ENCODE measurements at places on chromosomes 1 and 21.

GRCh38 chr1:96474985-96475743 lies 246.4 kb upstream of the PTBP2 start:
- no peak for DNase-seq

DNA sequence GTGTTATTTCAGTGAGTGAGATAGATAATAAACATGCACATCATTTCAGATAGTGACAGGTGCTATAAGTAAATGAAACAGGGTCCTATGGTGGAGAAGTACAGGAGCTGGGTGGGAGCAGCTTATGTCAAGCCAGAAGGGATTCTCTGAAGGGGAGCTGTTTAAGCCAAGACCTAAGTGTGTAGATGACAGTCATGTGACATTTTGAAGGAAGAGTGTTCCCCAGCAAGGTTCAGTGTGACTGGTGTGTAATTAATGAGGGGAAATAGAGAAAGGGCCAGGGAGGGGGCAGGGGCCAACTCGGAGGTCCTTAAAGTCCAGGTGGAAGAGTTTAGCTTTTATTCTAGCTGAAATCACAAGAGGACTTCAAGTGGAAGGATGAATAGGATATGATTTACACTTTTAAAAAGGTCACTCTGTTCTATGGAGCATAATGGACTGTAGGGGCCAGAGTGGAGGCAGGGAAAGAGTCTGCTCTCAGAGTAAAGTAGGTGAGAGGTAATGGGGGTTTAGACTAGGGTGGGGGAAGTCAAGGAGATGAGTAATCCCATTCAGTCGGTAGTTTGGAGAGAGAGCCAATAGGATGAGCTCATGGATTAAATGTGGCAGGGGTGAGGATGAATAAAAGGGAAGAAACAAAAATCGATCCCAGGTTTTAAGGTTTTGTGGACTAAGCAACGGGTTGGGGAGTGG lies 243.1 kb downstream of the CACNA1E start:
- DNase-seq: no peak

DNA sequence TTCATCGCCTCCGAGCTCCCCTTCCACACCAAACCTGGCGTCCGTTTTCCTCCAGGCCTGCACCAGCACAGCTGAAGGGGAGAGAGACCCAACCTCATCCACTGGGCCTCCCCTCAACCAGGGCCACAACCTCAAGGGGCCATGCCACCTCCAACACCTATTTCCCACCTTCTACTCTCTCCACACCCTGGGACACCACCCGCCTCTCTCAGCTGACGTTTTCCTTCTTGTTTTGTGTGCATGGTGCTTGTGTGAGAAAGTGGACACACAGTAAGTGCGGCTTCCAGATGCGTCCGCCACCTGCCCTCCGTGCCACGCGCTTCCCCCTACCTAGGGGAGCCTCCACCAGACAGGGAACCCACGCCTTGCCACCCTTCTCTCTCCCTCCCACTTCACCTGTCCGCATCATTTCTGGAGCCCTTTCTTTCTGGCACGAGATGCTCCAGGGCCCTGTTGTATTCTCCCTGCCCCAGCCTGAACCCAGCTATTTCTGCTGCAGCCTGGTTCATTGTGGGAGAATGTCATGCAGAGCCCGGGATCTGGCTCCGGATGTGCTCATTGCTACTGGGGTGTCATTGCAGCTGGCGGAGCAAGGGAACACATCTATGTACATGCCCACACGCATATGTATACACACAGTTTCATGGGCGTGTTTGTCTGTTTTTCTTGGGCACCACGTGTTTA lies 1.3 kb upstream of the GNB1 start:
- DNase-seq: no peak

DNA sequence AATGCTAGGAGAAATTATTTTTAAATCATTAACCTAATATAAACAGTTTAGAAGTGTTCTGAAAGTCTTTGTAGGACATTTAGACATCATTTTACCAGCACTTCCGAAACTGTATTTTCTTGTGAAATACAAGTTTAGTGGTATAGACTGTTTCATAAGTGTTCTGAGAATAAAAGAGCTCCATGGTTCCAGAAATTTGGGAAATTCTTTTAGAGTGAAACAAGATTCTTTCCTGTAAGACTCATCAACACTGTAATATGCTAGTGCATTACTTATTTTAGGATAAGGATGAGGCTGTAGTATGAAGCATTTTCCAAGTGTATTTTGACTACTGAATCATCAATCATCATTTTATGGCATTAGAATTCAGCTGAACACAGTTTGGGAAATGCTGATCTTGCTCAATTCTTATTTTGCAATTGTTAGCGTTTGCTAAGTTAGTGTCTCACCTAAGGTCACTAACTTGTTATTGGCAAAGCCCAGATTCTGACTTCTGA lies 73.4 kb downstream of the CEP350 start:
- no peak for DNase-seq

DNA sequence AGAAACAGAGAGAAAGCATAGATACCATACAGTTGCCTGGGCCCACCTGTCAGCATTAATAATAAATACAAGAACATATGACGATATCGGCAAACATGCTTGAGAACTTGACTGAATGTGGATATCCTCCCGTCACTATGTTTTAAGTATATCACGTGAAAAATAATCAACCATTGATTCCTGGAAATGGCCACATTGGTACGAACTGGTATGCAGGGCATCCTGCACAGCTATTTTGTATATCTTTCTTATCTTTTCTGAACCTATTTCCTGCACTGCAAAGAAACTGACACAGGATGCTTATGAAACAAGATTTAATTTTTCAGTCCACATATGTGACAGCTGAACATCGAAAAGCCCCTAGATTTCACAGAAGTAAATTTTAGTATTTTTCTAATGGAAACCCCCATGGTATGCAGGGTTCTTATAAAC lies 22.8 kb upstream of the RGS1 start:
- no peak for DNase-seq

GRCh38 chr21:45209685-45210284 lies 77.9 kb downstream of the POFUT2 start:
- no peak for DNase-seq

DNA sequence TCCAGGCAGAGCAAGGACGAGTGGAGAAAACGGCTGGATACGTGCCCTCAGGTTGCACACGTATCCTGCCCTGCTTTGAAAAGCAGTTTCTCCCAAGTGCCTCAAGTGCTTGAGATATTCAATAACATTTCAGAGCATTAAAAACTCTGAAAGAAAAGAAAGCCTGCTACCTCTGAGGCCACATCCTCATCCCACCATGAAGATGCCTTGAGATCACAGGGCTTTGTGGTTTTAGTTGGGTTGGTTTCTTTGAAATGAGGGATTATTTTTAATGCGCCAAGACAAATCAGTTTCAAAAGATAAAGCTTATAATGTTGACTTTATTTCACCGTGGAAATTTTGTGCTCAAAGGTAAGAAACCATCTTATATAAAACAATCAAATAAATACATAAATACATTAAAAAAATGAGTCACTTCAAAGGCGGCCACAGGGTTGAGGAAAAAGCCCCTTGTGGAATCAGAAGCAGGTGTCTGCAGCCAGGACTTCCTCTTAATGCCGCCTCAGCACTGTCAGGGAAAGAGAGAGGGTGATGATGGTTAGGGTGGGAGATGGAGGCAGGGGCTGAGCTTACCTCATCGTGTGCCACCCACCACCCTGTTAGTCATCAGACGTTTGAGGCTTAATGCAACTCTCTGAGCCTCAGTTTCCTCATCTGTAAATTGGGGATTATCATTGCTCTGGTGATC lies 1.4 kb downstream of the NPPB start:
- no peak for DNase-seq

- no peak for DNase-seq
Observed at GRCh38 chr1:20255666-20256065, 35.0 kb upstream of the VWA5B1 start.

- no peak for DNase-seq
Observed at GRCh38 chr1:181187337-181188126, 99.0 kb downstream of the IER5 start.

GRCh38 chr21:41739936-41740335 lies 26.9 kb downstream of the RIPK4 start:
- DNase-seq: no peak

- no peak for DNase-seq
Observed at GRCh38 chr1:110710314-110710713, 35.6 kb upstream of the KCNA3 start.

- DNase-seq: no peak
Observed at GRCh38 chr1:157499521-157499920, 52.8 kb downstream of the FCRL5 start.

- no peak for DNase-seq
Observed at GRCh38 chr1:66253330-66253921, 280.5 kb upstream of the SGIP1 start.

GRCh38 chr1:234473118-234473517 lies 5.9 kb downstream of the TARBP1 start:
- DNase-seq: no peak

GRCh38 chr1:232319072-232319471 lies 310.9 kb downstream of the SIPA1L2 start:
- no peak for DNase-seq

DNA sequence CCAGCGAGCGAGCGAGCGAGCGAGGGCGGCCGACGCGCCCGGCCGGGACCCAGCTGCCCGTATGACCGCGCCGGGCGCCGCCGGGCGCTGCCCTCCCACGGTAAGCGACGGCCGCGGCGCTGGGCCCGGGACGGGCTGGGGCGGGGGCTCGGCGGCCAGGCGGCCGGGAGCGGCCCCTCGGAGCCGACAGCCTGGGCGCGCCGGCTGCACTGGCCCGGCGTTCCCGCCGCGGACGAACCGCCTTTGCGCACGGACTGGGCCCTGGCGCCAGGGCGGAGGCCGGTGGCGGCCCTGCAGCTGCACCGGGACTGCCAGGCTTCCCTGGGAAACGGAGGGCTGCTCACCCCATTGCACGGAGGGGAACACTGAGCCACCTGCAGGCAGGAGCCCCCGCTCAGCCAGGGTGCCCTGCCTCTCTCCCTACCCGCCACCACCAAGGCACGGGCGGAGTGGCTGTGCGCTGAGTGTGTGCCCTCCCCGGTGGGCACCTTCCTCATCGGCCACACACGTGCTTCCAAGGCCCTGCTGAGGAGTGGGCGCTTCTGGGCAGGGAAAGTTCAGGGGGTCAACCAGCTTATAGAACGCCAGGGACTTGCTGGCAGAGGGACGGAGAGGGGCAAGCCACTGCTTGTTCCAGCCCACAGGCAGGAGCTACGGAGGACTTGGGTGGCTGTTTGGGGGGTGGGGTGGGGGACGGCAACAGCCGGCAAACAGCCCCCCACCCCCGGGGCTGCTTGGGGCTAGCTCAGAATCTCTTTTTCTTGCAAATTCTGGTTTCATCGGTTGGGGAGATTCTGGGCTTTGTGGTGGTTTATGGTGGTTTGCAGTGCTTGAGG lies 532 bp downstream of the CSF1 start:
- no peak for DNase-seq

- DNase-seq: no peak
Observed at GRCh38 chr1:164433141-164433817, 125.7 kb upstream of the PBX1 start.

GRCh38 chr1:222994511-222995235 lies 148.4 kb downstream of the TLR5 start:
- no peak for DNase-seq

DNA sequence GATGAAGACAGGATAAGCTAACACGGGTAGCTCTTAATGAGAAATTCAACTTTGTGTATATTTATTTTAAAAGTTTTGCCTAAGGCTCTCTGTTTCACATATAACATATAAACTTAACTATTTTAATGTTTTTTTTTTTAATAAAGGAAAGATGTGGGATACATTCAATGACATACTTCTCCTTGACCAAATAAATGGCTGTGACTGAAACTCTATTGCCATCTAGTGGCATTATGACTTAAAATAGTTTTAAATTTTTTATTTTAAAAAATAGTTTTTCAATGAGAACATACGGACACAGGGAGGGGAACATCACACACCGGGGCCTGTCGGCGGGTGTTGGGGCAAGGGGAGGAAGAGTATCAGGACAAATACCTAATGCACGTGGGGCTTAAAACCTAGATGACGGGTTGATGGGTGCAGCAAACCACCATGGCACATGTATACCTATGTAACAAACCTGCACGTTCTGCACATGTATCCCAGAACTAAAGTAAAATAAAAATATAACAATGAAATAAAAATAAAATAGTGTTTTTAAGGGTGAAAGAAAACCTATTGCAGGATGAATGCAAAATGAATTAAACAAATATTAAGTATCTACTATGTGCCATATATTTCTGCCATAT lies 83.4 kb downstream of the LYST start:
- no peak for DNase-seq

DNA sequence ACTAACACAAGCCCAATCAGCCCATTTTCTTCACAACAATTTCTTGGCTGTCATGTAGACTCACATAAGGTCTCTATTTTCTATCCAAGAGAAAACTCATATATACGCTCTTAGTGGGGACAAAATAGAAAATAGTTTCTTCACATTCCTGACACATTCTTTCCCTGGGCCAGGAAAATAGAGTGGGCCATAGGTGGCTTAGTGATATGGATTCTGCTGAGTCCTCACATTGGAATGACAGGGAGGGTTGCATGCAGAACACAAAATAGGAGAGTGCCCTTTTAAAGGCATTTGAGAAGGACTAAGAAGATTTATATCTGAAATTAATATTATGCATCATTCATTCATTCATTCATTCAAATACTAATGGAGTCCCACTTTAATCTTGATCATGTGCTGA lies 207.7 kb downstream of the LYPLAL1 start:
- DNase-seq: no peak

DNA sequence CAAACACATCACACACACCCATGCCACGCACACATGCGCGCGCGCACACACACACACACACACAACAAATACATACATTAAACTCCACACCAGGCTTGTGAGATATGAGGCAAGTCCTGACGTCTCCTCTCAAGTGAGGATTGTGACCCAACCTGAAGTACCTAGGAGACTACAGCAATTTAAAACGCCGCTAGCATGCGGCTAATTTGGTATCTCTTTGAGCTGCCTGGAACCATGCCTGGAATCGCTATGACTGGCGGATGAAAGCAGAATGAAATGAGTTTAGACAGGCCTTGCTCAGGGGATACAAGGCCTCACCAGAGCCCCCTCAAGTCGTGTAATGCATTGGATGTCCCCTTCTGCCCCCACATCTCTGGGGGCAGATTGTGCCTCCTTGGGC lies 1.6 kb upstream of the RAB7B start:
- DNase-seq: no peak

DNA sequence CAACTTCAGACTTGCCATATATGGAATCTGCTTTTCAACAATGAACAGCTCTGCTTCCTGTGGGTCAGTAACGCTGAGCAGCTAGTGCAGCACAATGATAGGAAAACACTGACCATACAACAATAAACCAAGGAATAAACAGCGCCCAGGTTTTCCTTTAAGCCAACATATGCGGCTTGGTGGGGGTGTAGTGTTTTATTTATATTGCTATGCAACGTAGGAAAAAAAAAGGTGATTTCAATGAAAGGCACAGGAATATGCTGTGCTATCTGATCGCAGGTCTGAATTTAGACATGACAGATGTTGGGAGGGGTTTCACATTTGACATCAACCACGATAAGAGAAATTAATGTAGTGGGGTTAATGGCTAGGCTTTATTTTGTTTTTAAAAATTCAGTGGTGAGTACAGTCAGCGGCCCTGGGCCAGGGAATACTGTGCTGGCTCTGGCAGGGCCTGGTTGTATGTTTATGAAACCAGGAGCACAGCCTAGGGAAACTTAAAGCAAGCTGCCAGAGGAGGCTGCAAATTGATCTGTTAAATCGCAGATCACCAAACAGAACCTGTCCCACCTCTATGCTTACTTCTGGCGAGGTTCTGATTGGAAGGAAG lies 4.3 kb downstream of the TSPAN2 start:
- DNase-seq: no peak

GRCh38 chr1:67818725-67819301 lies 14.5 kb downstream of the GNG12 start:
- DNase-seq: no peak

Data from thoracic aorta (tissue), 2 donors.